ENCODE measurements at places on chromosomes 2 and 18.

DNA sequence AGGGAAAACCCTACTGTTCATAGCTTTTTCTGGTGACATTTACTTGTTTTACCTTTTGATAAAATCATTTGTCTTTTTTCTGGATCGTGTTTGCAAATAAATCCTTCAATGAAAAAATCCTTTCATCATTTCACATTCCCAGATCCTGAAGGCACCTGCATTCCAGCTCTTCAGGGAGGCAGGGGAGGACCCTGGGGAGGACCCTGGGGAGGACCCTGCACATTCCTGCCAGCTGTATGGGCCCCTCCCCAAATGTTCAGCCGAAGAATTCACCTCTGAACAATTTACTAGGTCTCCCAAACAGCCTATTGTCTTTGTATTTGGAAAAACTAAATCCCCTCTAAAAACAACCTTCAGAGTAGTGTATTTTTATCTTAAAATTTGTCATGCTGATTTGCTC is 558.4 kb upstream of the ID2 start:
- no peak for DNase-seq

GRCh38 chr2:192288295-192288694 is 93.6 kb upstream of the TMEFF2 start:
- no peak for DNase-seq

GRCh38 chr2:237567276-237568029 is 1.1 kb downstream of the PRLH start:
- DNase-seq, result no peak

DNA sequence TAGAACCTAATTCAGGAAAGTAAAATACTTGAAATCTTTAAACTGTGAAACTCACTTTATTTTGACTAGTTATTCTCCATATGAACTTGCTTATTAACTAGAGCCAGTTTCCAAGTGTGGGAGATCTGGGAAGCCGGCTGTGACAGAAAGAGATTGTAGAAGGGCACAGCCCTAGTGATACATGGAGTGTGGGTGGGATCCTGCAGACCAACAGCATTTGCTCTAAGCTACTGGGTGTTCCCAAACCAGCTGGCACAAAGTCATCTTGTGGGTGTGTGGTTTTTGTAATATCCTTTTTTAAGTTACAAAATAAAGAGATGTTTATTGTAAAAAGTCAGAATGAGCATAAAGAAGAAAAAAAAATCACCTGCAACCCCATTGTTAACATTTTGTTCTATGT is 3.4 kb downstream of the DUSP19 start:
- no peak for DNase-seq

DNA sequence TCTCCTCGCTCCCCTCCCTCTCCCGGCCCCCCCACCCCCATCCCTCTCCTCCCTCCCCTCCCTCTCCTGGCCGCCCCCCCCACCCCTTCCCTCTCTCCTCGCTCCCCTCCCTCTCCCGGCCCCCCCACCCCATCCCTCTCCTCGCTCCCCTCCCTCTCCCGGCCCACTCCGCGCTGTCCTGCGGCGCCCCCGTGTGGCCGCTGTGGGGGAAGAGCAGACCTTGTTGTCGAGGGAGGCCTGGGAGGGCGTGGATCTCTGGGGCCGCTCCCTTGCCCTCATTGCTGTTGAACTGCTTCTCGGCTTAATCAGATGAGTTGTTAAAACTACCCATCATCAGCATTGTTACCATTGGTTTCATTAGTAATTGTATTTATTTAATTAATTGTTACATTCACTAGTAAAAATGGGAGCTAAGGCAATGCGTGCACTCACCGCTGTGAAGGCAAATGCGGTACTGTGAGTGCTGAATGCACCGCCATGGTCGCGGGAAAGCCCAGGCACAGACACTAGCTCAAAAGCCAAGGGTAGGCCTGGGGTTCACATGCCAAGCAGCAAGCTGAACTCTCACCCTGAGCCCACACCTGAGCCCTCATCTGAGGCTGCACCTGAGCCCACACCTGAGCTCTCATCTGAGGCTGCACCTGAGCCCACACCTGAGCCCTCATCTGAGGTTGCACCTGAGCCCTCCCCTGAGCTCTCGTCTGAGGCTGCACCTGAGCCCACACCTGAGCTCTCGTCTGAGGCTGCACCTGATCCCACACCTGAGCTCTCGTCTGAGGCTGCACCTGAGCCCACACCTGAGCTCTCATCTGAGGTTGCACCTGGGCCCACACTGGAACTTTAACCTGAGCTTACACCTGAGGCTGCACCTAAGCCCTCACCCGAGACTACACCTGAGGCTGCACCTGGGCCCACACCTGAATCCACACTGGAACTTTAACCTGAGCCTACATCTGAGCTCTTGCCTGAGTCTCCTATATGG is 8.8 kb downstream of the RTP5 start:
- DNase-seq, result peak; percentile 44

DNA sequence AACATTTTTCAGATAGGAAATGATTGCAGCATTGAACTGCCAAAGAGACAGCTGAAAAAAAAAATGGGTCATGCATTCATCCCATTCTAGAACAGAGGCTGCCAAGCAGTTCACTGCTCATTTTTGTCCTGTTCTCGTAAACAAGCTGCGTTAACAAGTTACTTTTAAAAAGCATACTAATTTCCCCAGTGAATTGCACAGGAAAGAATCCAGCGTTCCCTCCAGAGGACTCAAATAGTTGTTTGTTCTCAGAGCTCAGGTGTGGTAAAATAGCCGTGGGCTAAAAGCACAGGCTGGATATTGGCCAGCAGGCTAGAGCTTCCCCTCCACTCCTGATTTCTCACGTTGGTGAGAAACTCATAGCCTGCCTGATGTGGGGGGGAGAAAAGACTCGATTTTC is 76.1 kb upstream of the AQP4 start:
- DNase-seq, result no peak

GRCh38 chr2:69217333-69218080 is 169.5 kb downstream of the GFPT1 start:
- no peak for DNase-seq

DNA sequence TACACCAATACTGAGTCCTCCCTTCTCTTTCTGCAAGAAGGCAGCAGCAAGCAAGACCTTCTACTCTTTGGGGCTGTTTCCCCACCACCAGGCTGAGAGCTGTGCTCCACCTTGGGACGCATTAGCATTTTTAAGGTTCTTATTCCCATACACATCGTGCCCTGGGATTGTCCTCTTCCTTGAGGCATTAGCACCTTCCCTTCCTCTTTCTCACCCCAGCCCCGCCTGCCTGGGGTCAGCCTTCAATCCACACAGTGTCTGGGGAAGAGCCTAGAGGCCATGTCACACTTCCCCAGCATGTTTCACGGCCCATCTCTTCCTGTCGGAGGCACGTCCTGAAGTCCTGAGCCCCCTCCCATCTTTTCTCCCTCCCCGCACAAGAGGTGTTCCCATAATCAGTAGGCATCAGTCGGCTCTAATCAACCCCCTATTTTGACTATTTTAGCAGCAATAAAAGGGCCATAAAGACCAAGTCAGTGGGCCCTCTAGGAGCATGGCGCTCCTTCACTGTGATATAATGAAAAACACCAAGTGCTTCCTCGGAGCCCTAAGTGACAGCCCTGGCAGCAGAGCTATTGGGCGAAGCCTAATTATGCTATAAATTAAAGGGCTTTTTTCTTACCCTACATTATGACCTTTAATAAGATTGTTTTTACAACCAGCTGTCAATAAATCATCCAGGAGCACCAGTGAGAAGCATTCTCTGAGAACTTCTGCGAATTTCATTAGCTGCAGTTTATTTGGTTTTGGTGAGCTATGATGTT is 55.0 kb upstream of the PKDCC start:
- no peak for DNase-seq

DNA sequence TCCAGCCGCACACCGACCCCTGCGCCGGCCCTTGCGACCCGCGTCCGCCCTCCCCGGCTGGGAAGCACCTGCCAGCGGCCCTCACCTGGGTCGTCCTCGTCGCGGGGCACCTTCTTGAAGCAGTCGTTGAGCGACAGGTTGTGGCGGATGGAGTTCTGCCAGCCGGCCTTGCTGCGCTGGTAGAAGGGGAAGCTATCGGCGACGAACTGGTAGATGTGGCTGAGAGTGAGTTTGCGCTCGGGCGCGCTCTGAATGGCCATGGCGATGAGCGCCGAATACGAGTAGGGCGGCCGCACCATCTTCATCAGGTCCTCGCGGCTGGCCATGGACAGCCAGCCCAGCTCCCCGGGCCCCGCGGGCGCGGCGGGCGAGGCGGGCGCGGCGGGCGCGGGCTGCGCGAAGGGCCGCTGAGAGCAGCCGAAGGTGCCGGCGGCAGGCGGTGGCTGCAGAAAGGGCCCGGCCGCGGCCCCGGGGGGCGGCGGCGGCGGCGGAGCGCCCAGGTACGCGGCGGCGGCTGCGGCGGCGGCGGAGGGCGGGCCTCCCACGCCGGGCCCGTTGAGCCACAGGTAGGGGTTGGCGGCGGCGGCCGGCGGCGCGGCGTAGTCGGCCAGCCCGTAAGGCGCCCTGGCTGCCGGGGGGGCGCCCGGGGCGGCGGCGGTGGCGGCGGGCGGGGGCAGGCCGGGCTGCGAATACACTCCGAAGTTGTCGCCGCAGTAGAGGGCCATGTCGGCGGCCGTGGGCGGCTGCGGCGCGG is 505 bp downstream of the FOXI3 start:
- no peak for DNase-seq

- no peak for DNase-seq
These were observed 65.2 kb downstream of the LTBP1 start for GRCh38 chr2:33011941-33012340.

DNA sequence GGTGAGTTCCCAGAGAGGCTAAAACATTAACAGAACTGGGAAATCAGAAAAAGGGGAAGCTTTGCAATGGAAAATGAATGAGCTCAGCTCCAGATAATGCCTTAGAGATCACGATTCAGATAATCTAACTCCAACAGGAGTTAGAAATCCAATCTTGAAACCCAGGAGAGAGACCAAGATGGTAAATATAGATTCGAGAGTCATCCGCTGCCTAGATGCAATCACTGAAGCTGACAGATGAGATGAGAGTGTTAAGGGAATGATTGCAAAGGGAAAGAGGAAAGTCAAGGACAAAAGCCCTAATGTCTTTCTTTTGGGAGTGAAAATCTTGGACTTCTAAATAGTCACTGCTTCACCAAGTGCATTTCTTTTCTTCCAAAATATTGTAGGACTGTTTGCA is 722.0 kb downstream of the EPHA4 start:
- DNase-seq, result no peak

- no peak for DNase-seq
These were observed 114.2 kb downstream of the PTPRM start for GRCh38 chr18:7681298-7681697.

- DNase-seq, result no peak
These were observed 58.7 kb downstream of the PIGN start for GRCh38 chr18:62128157-62128556.

DNA sequence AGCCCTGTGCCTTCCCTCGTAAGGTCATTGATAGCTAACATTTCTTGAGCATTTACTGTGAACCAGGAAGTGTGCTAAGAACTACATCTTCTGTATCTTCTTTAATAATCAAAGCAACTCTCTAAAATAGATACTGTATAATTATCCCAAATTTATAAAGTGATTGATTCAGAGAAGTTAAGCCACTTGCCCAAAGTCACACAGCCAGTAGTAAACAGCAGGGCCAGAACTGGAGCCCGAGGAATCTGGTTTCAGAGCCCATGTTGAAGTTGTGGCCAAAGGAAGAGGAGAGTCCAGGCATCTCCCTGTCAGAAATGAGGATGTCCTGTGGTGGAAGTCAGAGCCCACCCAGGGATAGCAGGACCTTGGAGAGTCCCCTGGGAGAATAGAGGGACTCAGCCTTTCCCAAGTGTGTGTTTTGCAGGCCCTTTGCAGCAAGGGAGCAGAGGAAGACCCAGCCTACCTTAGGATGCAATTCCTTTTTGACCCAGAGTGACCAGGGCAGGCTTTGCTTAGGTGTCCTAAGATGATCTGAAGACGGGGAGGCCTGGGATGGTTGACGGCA is 134.2 kb downstream of the DYSF start:
- DNase-seq, result no peak

GRCh38 chr18:54558609-54559585 is 32.1 kb upstream of the DYNAP start:
- DNase-seq, result no peak

- no peak for DNase-seq
These were observed 92.3 kb downstream of the STK39 start for GRCh38 chr2:168155046-168155445.

DNA sequence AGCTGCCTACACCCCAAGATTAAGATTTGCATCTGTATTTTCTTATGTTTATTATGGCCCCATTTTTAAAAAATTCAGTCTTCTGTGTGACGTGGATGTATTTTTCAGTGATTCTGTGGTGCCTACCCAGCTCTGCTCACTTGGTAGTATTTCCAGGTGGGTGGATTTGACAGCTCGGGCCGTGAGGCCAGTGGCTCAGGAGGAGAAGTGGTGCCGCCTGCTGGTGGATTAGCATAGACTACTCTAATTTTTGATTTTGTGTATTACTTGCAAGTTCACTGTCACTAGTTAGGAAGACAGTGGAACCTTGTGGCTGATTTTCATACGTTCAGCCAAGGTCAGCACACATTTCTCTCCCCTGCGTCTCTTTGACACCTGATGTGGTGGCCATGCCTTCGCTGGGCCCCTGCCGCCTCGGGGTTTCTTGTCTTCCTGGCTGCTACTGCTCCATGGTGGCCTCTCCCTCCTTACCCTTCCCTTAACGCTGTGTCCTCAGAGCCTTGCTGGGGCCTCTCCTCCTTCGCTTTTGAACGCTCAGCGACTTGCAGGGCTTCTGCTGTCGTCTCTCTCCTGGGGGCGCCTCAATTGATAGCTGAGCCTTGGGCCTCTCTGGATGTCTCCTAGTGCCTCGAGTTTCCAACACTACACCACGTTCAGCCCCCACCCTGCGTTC is 89.4 kb downstream of the DGKD start:
- DNase-seq, result peak; percentile 47

DNA sequence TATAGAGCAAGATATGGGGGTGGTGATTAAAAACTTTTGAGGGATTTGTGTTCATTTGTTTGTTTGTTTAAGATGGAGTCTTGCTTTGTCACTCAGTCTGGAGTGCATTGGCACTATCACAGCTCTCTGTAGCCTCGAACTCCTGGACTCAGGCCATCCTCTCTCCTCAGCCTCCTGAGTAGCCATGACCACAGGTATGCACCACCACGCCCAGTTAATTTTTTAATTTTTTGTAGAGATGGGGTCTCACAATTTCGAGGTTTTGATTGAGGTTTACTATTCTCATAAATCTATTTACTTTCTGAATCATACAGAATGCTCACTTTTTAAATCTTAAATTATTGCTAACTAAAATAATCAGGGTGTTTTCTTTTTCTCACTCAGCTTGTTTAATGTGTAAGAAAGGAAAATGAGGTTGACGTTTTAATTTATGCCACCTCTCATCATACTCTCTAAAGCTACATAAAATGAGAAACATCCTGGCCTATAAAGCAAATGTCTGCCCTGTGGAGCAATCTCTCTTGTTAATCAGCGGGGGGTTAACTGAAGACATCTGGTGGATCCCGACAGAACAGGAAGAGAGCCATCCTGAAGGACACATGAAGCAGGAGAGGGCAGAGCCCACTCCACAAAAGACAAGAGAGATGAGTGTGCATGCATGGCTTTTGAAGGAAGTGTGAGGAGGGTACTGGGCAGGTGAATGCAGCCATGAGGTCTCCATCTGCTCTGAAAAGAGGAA is 589.1 kb upstream of the SLC8A1 start:
- DNase-seq, result no peak

- no peak for DNase-seq
These were observed 12.9 kb downstream of the TMEM185B start for GRCh38 chr2:120210270-120210693.

GRCh38 chr2:21254170-21254965 is 130.6 kb downstream of the TDRD15 start:
- DNase-seq, result no peak

- DNase-seq, result no peak
These were observed 48.7 kb downstream of the PRELID3A start for GRCh38 chr18:12456441-12456840.

GRCh38 chr2:88638743-88639142 is 11.5 kb upstream of the EIF2AK3 start:
- DNase-seq, result no peak

GRCh38 chr2:177263451-177264208 is 897 bp downstream of the NFE2L2 start:
- peak; percentile 92 for DNase-seq
